Hepatocyte (in vitro differentiated cells): ENCODE measurements at places on chromosomes 12 and 14. TPM values are rescaled to one million over a fixed set of nuclear protein-coding genes. Genes with fewer than 3 reads are reported as not detected.

DNA sequence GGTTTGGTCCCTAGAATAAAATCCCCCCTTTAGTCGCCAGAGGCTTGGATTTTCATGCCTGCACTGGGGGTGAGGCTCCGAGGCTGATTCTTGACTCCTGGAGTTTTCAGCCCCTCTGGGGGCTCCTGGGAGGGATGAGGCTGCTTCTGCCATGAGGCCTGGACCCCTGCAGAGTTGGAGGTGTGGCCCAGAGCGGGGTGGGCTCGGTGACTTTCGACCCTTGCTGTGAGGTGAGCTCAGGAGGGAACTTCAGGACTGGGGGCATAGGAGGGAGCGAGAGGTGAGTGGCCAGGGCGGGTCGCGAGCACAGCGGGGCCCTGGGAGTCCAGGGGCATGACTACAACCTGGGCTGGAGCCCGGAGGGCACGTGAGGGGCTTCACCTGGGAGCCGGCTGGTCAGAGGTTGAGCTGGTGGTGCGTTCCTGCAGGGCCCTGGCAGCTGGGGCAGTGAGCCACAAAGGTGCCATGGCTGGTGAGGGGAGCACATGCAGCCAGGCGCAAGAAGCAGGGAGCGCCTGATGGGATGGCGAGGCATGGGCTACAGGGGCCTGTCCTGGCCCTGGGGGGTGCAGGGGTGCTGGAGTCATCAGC lies 168.2 kb downstream of the KIF26A start:
- H3K4me3 ChIP-seq = no peak overlapping the region
- H3K27me3 ChIP-seq = no peaks in the 10 kb centered on the region
- H3K27ac ChIP-seq = no peak overlapping the region
- no peak for DNase-seq

GRCh38 chr14:90019824-90020523 lies 41.8 kb upstream of the KCNK13 start:
- no peaks in the 10 kb centered on the region for H3K27me3 ChIP-seq
- H3K27ac ChIP-seq = no peak overlapping the region
- DNase-seq = no peak
- no peak overlapping the region for H3K4me3 ChIP-seq
- H3K4me1 ChIP-seq = no peaks in the 10 kb centered on the region
- no peaks in the 10 kb centered on the region for H3K36me3 ChIP-seq

DNA sequence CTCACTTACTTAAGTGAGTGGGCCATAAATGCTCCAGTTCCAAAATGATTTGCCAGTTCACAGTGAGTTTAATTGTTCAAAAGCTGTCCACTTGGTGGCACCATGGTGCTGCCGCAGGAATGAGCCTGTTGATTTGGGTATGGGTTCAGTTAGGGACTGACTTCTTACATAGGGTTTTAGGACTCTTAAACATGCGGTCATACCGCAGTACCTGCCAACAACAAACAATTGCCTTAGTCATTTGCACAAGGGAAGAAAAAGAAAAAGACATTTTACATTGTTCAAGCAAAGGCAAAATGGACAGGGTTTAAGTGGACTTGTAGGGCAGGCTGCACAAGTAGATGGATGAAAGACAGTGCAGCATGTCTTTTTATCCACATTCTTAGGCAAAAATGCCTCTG lies 80.0 kb upstream of the DBX2 start:
- no peaks in the 10 kb centered on the region for H3K27me3 ChIP-seq
- no peak overlapping the region for H3K27ac ChIP-seq
- H3K4me3 ChIP-seq = no peak overlapping the region
- H3K36me3 ChIP-seq = no peaks in the 10 kb centered on the region

DNA sequence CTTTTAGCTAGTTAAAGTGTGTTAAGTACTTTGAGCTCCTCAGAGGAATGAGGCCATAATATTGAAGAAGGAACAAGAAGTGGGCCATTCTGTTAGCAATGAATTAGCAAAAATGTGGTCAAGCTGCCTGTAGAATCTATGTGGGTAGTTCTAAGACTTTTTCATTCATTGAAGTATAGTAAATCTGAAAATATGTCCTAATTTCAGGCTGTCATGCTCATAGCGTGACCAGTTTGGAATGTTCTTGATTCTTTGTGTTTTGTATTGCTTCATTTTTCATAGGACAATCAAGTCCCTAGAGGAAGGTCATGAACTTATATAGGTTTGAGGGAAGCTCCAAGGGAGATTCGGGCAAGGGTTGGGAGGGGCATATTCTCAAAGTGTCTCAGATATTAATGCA lies 11.4 kb downstream of the ATP23 start:
- no peak for DNase-seq
- H3K4me1 ChIP-seq = no peaks in the 10 kb centered on the region
- H3K27ac ChIP-seq = no peak overlapping the region
- H3K36me3 ChIP-seq = no peaks in the 10 kb centered on the region
- H3K27me3 ChIP-seq = no peaks in the 10 kb centered on the region

GRCh38 chr12:120125792-120126634 lies 9.5 kb upstream of the RAB35 start:
- no peak for DNase-seq

DNA sequence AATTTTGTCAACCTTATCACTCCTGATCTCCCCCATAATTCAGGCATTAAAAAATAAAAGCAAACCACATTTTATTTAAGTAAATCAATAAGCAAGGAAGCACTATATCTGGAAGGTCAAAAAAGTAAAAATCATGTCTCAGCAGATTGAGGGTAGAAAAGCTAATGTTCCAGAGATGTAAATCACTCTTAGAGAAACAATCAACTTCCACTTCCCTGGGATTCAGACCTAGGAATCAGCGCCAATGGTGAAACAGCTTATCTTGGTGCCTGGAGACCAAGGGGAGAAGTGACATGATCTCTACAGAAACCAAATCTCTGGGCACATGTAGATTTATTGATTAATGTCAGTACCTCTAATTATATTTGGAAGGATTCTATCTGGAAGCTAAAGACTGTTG lies 10.9 kb upstream of the SNX6 start:
- no peaks in the 10 kb centered on the region for H3K27me3 ChIP-seq
- no peaks in the 10 kb centered on the region for H3K36me3 ChIP-seq
- H3K4me1 ChIP-seq = no peaks in the 10 kb centered on the region
- no peak for DNase-seq
- no peak overlapping the region for H3K4me3 ChIP-seq

- no peaks in the 10 kb centered on the region for H3K27me3 ChIP-seq
- no peaks in the 10 kb centered on the region for H3K36me3 ChIP-seq
- no peaks in the 10 kb centered on the region for H3K4me1 ChIP-seq
- no peak for DNase-seq
These were observed 8.9 kb downstream of the FAIM2 start for GRCh38 chr12:49894751-49895148.

GRCh38 chr12:1373901-1374735 lies 220.3 kb downstream of the FBXL14 start:
- H3K36me3 ChIP-seq = no peaks in the 10 kb centered on the region
- DNase-seq = peak; percentile 62
- no peak overlapping the region for H3K4me3 ChIP-seq
- no peaks in the 10 kb centered on the region for H3K27me3 ChIP-seq

DNA sequence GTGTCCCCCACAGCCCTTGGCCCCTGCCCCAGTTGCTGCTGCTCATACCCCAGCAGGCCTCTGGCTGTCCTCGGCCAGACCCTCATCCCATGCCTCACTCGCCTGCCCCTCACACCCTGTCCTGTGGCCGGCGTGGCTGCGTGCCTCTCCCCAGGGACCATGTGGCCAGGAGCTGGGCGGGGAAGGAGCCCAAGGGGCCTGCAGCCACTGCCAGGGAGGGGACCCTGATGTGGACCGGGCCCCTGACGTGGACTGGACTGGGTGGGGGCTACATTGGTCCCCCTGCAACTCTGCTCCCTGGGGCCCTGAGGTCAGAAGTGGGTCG lies 10.9 kb downstream of the FBRSL1 start:
- no peak overlapping the region for H3K27ac ChIP-seq
- H3K4me3 ChIP-seq = no peak overlapping the region
- no peaks in the 10 kb centered on the region for H3K36me3 ChIP-seq
- DNase-seq = no peak

Gene RNASE13
- not detected in 2 replicates for total RNA-seq
